ENCODE measurements at places on chromosomes 1 and 21.
A peak's percentile ranks its signal among the peaks of the same experiment; 100 is the strongest.

- DNase-seq: no peak
Measured at GRCh38 chr1:201633811-201634210, 94.9 kb downstream of the NAV1 start.

DNA sequence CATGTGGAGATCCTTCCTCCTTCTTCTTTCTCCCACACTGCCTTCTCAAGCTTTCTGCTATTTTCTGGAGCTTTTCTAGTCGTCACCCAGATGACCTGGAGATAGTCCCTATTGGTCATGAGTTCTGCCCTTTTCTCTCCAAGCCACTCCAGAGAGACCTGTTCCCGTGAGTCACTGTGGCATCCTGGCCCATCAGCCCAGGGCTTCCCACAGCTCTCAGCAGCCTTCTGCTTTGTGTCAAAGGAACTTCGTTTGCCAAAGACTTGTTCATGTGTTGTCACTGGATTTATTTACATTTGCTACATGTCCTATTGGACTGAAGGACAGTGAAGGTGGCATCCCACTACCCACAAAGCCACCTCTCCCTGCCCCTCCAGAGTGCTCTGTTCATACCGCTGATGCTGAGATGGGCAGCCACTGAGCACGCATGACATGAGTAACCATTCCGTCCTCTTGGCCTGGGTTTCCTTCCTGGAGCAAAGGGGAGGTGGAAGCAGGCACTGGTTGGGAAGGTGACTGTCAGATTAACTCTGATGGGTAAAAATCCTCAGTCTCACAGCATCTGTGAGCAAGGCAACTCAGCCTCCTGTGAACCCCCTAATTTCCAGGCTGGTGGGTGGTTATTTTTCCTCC, 119.2 kb downstream of the EDEM3 start:
- DNase-seq: no peak

- DNase-seq: peak; percentile 56
Measured at GRCh38 chr1:115454837-115455511, 116.9 kb upstream of the NGF start.

DNA sequence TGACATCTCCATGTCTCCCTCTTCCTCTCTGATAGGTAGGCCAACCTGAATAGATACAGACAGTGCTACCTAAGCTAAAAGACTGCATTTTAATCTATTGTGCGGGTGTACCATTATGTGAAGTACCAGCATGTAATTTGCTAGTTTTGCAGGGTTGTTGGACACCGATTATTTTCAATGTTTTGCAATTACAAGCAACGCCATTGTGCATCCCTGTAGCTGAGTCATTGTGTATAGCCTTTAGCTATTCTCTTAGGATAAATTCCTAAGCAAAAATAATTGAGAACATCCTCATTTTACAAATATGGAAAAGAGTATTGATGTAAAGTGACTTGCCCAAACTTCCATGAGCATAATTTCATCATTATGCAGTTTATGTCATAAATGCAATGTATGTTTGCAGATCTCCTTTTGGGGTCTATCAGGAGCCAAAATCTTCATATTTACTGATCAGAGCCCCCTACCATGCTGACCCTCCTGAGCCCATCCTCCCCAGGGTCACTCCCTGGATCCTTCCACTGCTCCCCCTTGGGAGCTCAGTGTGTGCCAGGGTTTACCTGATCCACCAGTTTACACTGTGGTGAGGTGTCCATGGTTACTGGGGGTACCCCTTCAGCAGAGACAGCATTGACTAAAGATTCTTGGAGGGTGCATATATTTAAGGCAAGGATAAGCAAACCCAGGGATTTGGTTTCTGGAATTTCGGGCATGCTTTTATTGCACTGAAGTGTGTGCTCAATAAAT, 80.6 kb downstream of the CCDC185 start:
- DNase-seq: no peak

DNA sequence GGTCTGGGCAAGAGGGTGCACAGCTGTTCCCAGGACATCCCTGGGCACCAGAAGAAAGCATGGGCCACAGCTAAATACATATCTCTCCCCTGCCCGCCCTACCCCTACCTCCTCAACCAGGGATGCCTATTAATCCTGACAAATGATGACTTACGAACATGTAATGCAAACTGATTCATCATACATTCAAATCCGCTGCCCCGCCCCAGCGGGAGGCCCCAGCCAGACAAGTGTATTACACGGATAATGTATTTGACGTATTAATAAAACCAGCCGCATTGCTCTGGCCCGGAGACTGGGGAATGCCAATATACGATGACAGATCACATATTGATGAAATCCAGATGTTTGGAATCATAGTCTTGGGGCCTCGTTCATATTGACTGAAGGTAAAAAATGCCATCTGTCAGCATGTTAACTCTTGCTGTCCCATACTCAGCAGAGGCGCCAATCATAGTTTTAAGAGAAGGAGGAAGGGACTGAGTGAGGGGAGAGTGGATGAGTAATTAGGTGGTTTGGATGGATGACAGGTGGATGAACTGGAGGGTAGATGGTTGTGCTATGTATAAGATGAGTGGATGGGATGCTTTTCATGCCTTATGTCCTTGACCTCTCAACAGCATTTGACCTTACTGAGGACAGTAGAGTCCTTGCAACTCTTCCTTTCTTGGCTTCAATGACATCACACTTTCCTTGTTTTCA, 68.2 kb downstream of the TMEM53 start:
- DNase-seq: no peak

- no peak for DNase-seq
Measured at GRCh38 chr1:20684651-20685050, 23.5 kb upstream of the DDOST start.

GRCh38 chr1:182308826-182309225, 82.8 kb downstream of the GLUL start:
- DNase-seq: no peak

DNA sequence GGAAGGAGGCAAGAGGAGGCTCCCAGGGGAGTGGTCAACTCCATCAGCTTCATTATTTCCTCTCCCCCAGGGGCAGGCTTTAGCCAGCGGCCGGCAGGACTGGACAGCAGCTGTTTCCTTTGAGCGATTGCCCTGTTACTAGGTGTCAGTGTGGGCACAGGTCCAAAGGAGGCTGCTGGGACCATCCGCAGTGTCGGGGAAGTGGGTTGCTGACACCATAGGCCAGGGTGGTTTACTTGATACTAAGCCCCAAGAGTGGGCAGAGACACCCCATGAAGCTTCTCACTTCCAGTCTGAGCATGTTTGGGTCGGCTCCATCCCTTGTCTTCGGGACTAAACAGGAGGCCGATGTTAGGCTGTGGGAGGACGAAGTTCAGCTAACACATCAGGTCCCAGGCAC, 63.6 kb downstream of the KAZN start:
- DNase-seq: no peak

DNA sequence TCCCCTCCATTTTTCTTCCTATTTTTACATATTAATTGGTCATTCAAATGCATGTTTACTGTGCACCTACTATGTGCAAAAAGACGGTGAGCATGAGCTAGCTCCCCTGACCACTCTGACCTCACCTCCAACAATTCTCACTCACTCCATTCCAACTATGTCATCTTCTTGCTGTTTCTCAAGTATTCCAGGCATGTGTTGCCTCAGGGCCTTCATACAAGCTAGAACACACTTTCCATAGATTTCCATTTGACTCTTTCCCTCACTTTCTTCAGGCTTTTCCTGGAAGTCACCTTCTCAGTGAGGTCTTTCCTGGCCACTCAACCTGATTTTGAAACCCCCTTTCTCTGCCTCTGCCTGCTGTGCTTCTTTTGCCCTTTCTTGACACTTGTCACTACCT, 32.6 kb downstream of the CHIA start:
- DNase-seq: no peak

GRCh38 chr1:52590266-52590665, 11.9 kb upstream of the GPX7 start:
- DNase-seq: peak; percentile 31

- no peak for DNase-seq
Measured at GRCh38 chr1:51317798-51318197, 12.6 kb downstream of the TTC39A start.

DNA sequence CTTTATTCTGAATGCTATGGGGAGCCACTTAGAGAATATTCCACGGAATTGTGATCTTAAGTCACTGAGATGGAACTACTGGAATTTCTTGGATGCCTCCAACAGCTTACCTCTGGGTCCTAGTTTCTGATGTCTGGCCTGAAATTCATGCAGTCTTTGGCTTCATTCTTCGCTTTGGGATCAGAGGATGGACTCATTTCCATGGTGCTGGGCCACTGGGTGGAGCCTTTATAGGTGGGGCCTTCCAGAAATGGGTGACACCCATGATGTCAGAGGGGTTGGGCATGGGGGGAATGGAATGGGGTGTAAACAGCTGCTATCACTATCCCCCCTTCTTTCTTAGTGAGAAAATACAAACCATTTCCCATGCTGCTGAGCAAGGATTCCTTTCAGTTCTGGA, 73.7 kb upstream of the FGGY start:
- no peak for DNase-seq

DNA sequence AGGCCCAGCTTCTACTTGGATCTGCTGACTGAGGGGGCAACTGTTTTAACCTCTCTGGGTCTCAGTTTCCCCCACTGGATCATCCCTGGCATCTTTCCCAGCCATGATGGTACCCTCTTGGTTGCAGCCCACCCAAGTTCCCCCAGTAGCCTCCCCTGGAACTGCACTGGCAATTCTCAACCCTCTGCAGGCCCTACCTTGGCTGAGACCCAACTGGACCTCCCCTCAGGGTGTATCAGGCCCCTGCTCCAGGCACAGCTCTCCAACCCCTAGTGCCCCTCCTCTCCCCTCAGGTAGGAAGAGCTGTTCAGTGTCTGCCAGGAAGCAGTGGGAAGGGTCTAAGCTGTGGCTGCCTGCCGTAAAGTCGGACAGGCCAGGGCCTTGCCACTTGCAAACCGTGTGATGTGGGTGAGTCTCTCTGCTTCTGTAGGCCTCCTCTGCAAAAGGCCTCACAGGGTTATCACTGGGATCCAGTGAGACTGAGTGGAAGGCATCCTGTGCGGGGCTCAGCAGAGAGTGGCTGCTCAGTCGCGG, 32.1 kb downstream of the RHBG start:
- no peak for DNase-seq

- no peak for DNase-seq
Measured at GRCh38 chr1:22489823-22490222, 38.2 kb downstream of the ZBTB40 start.

- no peak for DNase-seq
Measured at GRCh38 chr1:185358957-185359356, 41.9 kb upstream of the IVNS1ABP start.

DNA sequence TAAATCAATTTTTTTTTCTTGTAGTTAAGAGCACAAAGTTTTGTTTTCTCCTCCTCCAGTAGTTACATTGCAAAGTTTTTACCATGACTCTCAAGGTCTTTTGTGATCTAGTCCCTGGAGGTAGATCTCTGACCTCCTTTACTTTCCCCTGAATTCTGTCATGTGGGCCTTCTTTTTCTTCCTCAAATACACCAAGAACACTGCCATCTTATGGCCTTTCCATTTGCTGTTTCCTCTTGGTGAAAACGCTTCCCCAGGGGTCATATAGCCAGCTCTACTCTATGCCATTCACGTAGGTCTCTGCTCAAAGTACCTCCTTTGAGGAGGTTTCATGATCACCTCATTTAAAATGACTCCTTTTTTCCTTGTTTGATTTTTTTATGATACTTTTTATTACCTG, 2.7 kb downstream of the DDX20 start:
- no peak for DNase-seq

DNA sequence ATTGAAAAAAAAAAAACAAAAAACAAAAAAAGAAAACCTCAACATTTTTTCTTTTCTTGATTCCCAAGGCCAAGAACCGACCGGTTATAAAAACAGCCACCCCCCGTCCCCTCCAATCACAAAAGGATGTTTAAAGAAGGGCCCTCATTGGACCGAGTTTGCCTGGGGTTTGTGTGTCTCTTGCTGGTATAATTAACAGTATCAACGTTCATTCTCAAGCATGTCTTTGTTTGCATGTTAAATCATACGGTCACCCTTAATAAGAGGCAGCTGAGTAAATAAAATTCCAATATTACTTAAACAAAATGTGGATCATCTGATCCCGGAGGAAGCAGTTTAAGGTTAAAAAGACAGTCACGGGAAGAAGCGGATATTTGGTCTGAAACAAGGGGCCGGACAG, 201.1 kb downstream of the PRDM2 start:
- DNase-seq: no peak

DNA sequence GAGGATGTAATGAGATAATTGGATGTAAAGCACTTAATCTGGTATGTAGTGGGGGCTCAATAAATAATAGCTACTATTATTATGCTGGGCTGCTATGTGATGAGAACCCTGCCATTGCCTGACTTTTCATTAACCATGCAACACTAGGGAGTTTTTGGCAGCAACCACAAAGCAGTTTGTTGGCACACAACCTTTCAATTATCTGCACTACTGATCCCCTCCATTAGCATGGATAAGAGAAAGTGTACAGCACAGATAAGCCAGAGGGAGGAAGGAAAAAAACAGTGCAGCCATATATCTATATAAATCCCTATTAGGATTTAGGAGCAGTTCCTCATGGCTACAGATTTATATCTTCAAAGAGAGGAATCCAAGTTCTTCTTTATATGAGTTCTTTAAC, 498.5 kb downstream of the NUF2 start:
- no peak for DNase-seq

- DNase-seq: no peak
Measured at GRCh38 chr1:226882631-226883409, 12.4 kb downstream of the PSEN2 start.

DNA sequence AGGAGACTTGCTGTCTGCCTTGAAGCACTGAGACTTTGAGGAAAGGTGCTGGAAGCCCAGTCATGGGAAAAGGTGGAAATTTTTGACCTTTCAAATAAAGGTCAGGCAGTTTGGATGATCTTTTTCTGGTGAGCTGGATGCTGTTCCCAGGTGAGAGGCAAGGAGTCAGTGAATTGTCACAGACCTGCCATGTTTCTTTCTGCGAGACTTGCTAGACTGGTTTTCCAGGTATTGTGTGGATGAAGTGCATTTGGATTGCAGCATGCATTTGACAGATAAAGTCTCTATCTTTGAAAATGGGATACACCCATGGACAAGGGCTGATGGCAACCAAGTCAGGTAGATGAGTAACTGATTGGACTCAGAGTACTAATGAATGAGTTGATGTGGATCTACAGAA, 65.7 kb upstream of the NHLH2 start:
- no peak for DNase-seq

GRCh38 chr1:23475641-23476040, 8.3 kb downstream of the ASAP3 start:
- no peak for DNase-seq

DNA sequence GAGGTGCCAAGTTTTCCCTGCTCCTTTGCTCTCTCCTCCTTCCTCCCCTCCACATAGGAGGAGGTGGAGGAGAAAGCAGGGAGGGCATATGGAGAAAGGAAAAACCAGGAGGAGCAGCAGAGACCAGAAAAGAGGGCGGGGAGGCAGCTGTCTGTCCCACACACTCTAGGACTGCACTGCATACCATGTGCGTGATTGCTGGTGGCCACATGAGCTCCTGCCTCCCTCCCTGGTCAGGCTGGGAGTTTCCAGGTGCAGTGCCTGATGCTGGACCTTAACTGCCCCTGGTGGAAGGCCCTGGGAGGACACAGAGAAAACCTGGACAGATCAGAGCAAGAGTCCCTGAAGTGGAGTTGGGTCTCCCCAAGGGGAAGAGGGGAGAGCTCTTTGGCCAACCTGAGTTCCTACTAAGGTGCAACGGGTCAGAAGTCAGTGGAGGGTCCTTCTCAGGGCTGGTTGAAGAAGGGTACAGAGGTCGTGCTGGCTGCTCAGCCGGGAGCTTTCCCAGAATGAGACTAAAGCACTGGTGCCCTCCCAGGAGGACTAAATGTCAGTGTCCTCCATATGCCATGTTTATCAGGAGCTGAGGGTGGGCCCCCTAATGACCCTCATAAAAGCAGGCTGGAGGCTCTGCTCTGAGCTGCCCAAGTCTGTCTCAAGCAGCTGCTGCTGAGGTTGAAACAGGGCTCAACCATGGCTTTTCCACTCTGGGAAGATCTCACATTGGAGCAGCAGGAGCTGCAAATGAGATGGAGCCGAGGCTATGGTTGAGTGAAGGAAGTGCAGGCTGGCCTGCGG, 3.5 kb upstream of the LGR6 start:
- no peak for DNase-seq
